ENCODE measurements at places on chromosomes 2 and 18. TPM values are rescaled to one million over a fixed set of nuclear protein-coding genes. Genes with fewer than 3 reads are reported as not detected.

GRCh38 chr2:140136366-140136765 is 1356.2 kb upstream of the NXPH2 start:
- no peak for DNase-seq

LAMA1 gene
- 17.5 TPM for total RNA-seq

PLGLB1 gene
- total RNA-seq: 0.33 TPM

DNA sequence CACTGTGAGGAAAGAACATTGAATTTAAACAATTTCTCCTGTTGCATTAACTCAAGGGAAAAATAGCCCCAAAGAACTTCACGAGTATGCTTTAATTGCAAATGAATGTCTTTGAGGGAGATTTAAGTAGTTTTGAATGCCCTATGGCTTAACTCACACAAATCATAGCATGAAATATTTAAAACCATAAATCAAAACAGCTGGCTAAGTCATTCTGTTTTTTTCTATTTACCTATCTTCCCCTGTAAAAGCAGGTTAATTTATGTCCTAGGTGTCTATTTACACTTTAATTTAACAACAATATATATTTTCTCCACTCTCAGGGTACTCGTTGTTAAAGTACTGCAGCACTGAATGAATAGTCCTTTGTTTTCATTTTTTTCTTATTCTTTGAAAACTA is 118.8 kb upstream of the PIEZO2 start:
- no peak for DNase-seq

RAPH1 gene
- 9.0 TPM for total RNA-seq

DLGAP1 gene
- total RNA-seq: 21.7 TPM

- DNase-seq: no peak
Measured at GRCh38 chr2:25528173-25528572, 145.2 kb downstream of the DTNB start.

STON1 gene
- 9.0 TPM for total RNA-seq

SOS1 gene
- 22.0 TPM for total RNA-seq

DNA sequence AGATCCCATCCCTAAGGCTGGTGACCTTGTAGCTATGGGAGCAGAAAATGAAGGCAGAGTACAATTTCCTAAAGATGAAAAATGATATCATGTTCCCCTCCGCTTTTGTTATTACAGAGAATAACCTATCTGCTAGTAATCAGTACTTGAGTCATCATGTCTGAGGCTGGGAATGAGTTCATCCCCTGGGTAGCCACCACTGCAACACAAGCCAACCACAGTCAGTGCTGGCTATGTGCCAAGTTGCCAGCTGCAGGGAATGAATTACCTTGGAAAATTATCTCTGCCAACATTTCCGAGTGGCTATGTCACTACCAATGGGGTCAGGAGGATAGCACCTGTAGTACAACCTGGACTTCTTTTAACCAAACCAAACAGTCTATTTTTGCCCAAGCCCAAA is 1094.7 kb upstream of the DDX18 start:
- DNase-seq: no peak

- DNase-seq: no peak
Measured at GRCh38 chr2:196725218-196725617, 74.3 kb downstream of the GTF3C3 start.

DNA sequence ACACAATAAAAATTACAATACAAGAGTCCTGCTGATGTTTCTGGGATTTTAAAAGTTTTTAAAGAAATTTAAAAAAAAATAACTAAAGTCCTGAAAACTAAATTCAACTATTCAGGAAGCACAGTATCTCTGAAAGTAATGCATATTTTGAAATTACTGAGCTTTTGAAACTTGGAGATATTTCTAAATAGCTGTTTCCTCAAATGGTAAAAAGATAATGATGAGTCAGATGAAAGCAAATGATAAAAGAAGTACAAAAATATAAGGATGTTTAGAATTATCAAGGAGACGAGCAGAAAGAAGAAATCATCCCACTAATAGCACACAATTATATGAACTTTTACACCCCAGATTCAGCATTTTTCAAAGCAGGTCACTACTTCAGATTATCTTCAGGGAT is 90.2 kb upstream of the SLC25A52 start:
- DNase-seq: no peak

DNA sequence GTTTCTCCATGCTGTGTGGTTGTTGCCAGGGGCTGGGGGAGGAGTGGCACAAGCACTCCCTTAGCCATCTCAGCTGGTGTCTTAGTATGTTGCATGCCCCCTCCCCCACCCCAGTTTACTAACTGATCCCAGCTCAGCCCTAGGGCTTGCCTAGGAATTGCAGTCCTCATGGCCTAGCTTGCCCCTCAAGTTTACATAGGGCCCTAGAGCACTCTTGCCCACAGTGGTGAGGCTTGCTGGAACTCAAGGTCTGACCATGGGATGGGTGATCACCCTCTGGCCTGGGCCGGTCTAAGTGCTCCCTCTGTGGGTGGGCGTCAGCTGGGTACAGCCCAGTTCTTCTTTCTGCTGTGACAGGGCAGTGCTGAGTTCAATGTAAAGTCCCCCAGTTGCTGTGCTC is 156.1 kb upstream of the PIEZO2 start:
- DNase-seq: no peak

SAG gene
- not detected for total RNA-seq

ZBTB14 gene
- total RNA-seq: 19.9 TPM

- no peak for DNase-seq
Measured at GRCh38 chr2:103230796-103231195, 469.0 kb downstream of the TMEM182 start.

SLC4A5 gene
- 0.90 TPM for total RNA-seq

DNA sequence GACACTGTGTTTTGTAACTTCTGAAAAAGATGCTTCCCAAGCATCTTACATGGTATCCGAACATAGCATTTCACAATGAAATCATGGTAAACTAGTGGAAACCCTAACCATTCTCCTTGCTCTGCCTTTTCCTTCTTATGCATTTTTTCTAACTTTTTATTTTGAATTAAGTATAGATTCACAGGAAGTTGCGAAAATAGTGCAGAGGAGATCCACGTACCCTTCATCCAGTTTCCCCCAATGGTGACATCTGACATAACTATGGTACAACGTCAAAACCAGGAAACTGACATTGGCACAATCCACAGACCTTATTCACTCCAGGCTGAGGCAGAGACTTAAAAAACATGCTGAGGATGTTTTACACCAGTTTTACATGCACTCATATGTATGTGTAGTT is 38.3 kb downstream of the AAK1 start:
- no peak for DNase-seq

SCN9A gene
- 0.90 TPM for total RNA-seq

DNA sequence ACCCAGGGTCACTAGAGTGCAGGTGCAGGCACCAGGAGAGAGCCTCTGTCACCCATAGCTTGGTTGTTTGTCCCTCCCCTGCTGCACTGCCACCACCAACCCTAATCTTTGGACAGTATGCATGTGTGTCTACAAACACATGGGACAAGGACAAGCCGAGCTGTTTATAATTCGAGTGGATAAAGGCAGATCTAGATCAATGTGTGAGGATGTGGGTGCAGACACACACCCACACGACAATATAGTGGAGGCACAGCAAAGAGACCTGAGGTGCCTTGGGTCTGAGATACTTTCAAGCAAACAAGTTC is 199.2 kb downstream of the TNS1 start:
- DNase-seq: no peak

DNA sequence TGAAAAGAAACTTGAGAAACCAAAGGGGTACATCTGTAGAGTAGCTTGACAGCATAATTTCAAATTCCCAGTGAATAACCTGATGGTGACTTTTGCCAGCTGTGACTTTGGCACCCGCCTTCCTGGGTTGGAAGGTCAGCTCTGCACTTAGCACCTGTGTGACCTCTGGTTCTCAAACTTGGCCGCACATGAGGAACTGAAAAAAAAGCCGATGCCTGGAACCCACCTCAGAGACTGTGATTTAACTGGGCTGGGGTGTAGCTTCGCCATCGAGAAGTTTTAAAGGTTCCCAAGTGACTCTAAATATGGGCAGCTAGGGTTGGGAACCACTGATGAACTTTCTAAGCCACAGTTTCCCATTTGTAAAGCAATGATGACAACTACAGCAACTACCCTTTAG is 6.5 kb downstream of the EFEMP1 start:
- no peak for DNase-seq

- DNase-seq: no peak
Measured at GRCh38 chr2:30037016-30037415, 109.8 kb upstream of the YPEL5 start.

- DNase-seq: no peak
Measured at GRCh38 chr2:54830546-54830945, 107.1 kb downstream of the EML6 start.

ZNF521 gene
- total RNA-seq: 1.6 TPM

DNA sequence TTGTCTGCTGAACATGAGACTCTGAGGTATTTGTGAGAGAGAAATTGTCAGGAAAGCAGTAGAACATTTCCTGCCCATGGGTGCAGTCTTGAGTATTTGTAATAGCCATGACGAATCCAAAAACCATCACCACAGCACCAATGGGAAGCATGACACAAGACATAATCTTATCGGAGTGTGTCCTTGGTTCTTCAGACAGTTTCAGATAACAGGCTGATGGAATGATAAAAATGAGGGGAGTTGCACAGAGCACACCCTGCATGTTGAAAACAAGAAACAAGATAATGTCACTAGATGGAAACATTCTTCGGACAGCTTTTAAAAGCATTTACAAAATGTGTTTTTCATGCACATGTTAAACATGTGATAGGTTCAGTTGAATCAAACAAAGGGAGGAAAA is 56.9 kb downstream of the SLC38A11 start:
- no peak for DNase-seq

- DNase-seq: no peak
Measured at GRCh38 chr2:96756788-96757476, 3.8 kb upstream of the CNNM4 start.

DNA sequence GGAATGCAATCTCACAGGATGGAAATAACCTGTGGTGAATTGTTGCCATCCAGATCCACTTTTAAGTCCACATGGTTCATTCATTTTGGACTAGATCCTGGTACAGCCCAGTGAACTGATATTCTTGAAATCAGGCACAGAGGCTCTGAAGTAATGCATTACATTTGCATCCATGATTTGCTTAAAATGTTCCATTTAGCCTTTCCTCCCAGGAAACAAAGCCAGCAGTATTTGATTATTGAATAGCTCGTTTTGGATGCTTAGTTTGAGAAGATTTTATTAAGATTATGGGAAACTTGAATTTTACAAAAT is 995.8 kb upstream of the CDH2 start:
- no peak for DNase-seq

DNA sequence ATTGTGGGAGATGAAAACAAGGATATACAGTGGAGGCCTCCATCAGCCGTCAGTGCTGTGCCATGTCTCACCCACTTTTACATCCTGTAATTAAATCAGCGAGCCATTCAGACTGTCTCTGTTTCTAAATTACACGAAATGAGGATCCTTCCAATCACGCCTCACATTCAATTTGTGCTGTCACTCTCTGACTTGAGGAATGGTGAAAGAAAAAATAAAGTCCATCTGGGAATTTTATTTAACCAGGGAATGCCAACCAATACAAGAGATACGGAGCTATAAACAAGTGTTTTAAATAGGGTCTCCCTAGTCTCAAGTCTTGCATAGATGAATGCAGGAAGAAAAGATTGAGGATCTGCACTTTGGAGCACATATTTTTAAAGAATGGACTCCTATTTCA is 72.8 kb downstream of the CMPK2 start:
- DNase-seq: no peak

NGEF gene
- total RNA-seq: 3.9 TPM

- DNase-seq: no peak
Measured at GRCh38 chr2:205786976-205787375, 104.7 kb downstream of the NRP2 start.

DNA sequence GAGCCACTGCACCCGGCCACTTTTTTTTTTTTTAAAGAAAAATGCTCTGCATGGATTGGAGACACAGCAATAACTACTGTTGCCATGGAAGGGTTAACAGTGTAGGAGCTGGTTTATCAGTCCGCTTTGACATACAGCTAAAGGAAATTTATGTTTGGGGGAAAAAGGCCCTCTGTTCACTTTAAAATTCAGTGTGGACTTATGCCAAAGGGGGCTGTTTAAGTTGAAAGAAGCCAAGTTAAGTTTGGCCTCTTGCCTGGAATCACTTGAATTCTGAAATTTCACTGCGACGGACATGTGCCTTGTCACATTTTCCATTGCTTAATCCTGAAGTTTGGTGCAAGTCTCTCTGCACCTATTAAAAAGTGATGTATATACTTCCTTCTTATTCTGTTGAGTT is 3.1 kb downstream of the KCNE4 start:
- DNase-seq: no peak

UPP2 gene
- not detected for total RNA-seq

BIN1 gene
- total RNA-seq: 26.0 TPM

GRCh38 chr2:179081954-179082353 is 32.0 kb upstream of the CCDC141 start:
- DNase-seq: no peak

- no peak for DNase-seq
Measured at GRCh38 chr2:98761267-98761781, 30.4 kb upstream of the MGAT4A start.

DNA sequence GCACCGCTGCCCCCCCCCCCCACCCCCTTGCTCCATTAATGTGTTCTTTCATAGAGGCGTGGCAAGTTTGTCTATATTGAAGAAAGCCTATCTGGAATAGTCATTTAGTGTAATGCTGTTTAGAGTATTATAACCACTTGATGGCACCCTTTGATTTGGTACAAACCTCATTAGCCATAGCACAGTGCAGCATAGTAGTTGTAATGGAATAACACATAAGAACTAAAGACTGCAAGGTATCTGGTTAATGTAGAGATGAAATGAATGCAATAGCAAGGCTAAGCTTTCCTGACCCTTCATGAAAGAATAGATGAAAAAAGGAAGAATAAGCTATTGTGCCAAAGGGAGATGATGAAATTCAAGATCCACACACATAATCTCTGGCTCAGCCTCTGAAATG is 81.9 kb downstream of the EHBP1 start:
- no peak for DNase-seq

MC5R gene
- total RNA-seq: not detected

DNA sequence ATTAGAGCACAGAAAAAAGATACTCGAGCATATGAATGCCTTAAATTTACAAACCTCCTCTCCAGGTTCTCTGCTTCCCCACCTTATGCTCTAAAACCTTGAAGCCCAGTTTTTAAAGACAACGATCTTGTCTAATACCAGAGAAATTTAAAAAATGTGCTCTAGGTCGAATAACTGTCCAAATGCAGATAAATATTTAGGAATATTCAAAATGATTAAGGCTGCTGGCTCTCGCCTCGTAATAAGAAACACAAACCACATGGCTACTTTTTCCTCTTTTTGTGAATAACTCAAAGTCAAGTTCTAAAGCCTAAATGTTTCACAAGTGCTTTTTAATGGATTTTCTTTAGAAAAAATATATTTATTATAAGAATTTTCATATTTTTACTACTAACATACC is 101.3 kb downstream of the SATB2 start:
- no peak for DNase-seq

DBI gene
- 97.5 TPM for total RNA-seq

DNA sequence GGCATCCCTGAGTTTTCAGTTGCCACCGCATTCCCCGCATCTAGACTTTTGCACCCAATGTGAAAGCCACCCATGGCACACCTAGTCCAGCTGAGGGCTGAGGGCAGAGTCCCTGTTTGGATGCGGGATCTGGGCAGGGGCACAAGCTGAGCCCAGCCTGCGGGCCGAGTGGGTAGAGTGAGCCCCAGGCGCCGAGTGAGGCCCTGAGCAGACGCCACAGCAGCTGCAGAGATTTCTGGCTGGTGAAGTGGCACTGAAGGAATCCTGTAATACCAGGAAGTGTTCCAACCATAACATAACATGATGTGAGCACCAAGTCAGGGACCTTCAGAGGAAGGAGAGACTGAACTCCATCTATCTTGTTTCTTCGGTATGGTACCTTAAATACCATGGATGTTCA is 27.7 kb upstream of the FRZB start:
- no peak for DNase-seq

DNAJC10 gene
- total RNA-seq: 71.4 TPM

GRCh38 chr2:183291436-183291835 is 167.2 kb downstream of the NUP35 start:
- DNase-seq: no peak
